ENCODE measurements at places on chromosomes 3 and 15. TPM values are rescaled to one million over a fixed set of nuclear protein-coding genes. Genes with fewer than 3 reads are reported as not detected.
A peak's percentile ranks its signal among the peaks of the same experiment; 100 is the strongest.

SPTBN5 gene
- 0.47 TPM for total RNA-seq

SPINT1 gene
- 0.54 TPM for total RNA-seq

ATP13A5 gene
- total RNA-seq = not detected

DNA sequence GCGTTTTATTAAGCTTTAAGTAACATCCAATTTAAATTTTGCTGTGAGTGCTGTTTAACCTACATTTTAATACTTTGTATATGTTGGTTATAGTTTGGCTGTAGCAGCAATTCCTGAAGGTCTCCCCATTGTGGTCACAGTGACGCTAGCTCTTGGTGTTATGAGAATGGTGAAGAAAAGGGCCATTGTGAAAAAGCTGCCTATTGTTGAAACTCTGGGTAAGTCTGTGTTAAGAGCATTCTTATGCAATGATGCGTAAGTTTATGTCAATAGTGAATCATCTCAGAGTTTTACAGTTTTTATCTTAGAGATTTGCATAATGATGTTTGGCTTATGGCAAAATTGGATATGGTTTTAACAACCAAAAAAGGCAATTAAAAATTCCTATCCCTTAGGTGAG is 62.7 kb downstream of the ASTE1 start:
- no peak overlapping the region for H3K4me3 ChIP-seq
- no peaks in the 10 kb centered on the region for H3K4me1 ChIP-seq
- no peak overlapping the region for H3K27ac ChIP-seq

DNA sequence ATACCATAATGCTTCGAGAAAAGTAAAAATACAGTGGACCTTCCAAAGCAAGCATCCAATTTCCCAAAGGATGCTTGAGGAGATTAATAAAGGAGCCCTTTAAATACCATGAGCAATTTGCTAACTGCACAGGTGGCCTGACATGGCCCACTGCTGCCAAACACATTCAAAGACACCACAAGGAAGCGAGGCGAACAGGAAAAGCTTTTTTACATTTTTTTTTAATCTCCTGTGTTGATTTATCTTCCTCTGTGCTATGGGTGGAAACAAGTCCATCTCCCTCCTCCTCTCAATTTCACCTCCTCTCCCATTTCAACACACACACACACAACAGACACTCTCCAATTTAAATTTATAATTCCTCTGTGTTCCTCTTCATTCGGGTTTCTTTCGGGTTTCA is 243.4 kb downstream of the IGSF11 start:
- H3K4me1 ChIP-seq = no peaks in the 10 kb centered on the region
- no peak for DNase-seq
- H3K27me3 ChIP-seq = no peaks in the 10 kb centered on the region
- no peaks in the 10 kb centered on the region for H3K36me3 ChIP-seq
- H3K4me3 ChIP-seq = no peak overlapping the region

DNA sequence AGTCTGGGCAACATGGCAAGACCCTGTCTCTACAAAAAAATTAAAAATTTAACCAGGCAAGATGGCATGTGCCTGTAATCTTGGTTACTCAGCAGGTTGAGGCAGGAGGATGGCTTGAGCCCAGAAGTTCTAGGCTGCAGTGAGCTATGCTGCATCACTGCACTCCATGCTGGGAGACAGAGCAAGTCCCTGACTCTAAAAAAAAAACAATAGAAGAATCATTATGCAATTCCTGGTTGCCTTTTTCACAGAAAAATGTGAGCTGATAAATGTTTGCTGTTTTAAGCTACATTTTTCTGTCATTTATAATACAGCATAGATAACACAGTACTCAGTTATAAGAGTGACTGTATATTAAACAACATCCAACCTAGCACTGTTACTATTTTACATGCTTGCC is 148.8 kb downstream of the SCAPER start:
- no peaks in the 10 kb centered on the region for H3K4me1 ChIP-seq
- H3K4me3 ChIP-seq = no peak overlapping the region
- H3K27ac ChIP-seq = no peak overlapping the region
- H3K36me3 ChIP-seq = peaks cover 2% of the 10 kb centered on the region

DNA sequence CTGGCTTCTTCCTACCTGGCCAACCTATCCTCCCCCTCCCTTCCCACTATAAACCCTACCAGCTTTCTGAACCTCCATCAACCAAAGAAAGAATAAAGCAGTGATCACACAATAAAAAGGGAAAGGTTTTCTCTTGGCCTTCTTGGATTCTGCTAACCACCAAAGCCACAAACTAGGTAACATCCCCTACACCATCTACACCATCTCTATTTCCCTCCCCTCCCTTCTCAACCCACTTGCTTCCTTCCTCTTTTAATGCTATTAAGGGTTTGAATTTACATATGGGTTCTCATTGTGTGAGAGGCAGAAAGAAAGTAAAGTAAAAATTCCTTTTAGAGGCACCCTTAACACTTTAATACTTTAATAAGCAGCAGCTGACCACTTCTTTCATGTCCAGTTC is 25.8 kb upstream of the RSL24D1 start:
- no peak overlapping the region for H3K27ac ChIP-seq
- DNase-seq = no peak
- no peaks in the 10 kb centered on the region for H3K27me3 ChIP-seq
- no peaks in the 10 kb centered on the region for H3K36me3 ChIP-seq
- no peak overlapping the region for H3K4me3 ChIP-seq
- H3K4me1 ChIP-seq = no peaks in the 10 kb centered on the region

DNA sequence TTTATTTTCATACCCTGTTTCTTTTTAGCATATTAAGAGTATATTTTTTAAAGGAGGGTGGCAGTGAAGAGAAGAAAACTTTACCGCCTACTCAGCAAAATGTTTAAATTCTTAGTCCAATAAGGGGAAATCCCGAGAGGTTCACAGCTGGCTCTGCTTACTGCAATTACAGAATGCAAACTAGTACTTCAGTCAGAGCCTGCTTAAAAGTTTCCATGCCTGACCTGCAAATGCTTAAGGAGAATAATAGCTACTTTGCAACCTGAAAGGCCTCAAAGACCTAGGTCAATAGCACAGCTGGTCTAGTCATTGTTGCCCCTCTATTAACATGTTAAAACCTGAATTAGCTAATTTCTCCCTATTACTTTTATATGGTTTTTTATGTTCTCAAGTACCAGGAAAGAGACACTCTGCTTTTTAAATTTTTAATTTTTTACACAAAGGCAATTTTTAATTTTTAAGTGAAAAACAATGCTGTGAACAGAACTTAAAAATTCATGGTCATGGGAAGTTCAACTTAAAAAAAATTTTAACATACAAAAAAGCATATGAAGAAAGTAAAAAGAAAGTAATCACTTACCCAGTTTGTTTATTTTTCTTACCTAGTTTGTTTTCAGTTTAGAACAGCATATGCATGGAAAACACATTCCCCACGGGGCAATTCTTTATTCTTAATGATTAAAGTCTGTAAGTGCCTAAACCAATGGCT is 79.2 kb downstream of the P3H2 start:
- H3K4me1 ChIP-seq = no peaks in the 10 kb centered on the region
- no peak overlapping the region for H3K4me3 ChIP-seq
- DNase-seq = no peak
- H3K27me3 ChIP-seq = no peaks in the 10 kb centered on the region
- H3K36me3 ChIP-seq = no peaks in the 10 kb centered on the region

GRCh38 chr3:167814441-167814951 is 79.0 kb downstream of the SERPINI1 start:
- DNase-seq = no peak
- H3K4me3 ChIP-seq = no peak overlapping the region
- no peaks in the 10 kb centered on the region for H3K27me3 ChIP-seq
- peaks cover 28% of the 10 kb centered on the region for H3K4me1 ChIP-seq
- no peaks in the 10 kb centered on the region for H3K36me3 ChIP-seq
- peak overlapping the region; percentile 3 for H3K27ac ChIP-seq

- H3K27ac ChIP-seq = no peak overlapping the region
- no peaks in the 10 kb centered on the region for H3K36me3 ChIP-seq
- no peaks in the 10 kb centered on the region for H3K27me3 ChIP-seq
These were observed 75.6 kb downstream of the BFSP2 start for GRCh38 chr3:133475245-133476010.

DNA sequence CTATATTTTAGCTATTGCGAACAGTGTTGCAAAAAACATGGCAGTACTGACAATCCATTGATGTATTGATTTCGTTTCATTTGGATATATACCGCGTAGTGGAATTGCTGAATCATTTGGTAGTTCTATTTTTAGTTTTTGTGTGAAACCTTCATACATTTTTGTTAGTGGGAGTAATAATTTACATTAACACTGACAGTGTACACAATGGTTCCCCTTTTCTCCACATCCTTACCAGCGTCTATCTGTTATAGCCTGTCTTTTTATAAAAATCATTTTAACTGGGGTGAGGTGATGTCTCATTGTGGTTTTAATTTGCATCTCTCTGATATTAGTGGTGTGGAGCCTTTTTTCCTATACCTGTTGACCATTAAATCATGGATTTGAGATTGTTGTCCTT is 392.4 kb upstream of the ALCAM start:
- no peak for DNase-seq
- H3K4me3 ChIP-seq = no peak overlapping the region
- no peak overlapping the region for H3K27ac ChIP-seq
- H3K4me1 ChIP-seq = no peaks in the 10 kb centered on the region
- H3K36me3 ChIP-seq = no peaks in the 10 kb centered on the region

DNA sequence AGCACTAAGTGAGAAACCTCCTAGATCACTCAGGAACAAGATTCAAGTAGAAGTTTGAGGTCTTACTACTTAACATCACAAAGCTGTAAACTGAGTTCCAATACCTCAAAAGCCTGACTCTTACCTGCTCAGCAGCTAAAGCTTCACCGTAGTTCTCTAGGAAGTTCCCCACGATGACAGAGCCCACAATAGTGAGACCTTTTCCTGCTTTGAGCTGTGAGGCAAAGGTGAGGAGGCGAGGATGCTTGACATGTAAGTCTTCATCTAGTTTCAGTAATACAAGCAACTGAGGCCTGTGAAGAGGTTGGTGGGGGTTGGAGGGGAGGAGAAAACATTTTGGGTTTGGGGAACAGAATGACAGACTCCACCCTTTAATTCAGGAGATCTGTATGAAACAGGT is 15.7 kb downstream of the EMC4 start:
- no peak for DNase-seq
- no peaks in the 10 kb centered on the region for H3K27me3 ChIP-seq
- H3K4me1 ChIP-seq = no peaks in the 10 kb centered on the region
- H3K4me3 ChIP-seq = no peak overlapping the region
- H3K27ac ChIP-seq = no peak overlapping the region
